ENCODE measurements at places on chromosomes 13 and 19. TPM values are rescaled to one million over a fixed set of nuclear protein-coding genes. Genes with fewer than 3 reads are reported as not detected.

DNA sequence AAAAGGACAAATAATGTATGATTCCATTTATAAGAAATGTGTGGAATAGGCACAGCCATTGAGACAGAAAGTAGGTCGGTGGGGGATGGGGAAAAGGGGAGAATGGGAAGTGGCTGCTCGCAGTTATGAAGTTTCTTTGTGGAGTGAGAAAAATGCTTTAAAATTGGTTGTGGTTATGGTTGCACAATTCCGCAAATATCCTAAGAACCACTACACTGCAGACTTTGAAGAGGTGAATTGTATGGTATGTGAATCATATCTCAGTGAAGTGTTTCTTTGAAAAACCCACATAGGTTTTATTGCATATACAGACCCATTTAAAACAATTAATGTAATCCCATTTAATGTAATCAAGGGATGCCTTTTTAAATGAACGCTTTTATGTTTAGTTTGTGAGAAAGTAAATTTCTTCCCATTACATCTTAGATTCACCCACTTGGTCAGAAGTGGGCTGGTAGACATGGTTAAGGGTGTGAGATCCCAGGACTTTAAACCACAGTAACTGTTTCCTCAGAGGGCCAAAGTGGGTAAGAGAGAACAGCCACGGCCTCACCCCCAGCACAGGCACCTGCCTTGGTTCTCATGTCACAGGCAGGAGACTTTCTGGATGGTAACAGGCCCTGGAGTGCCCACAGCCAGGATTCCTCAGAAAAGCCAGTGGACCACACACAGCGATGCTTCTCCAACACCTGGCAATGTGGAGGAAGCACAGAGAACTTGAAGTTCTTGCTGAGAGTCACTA, 119.3 kb upstream of the GJB6 start:
- peak; percentile 44 for DNase-seq

The MAST3 gene
- total RNA-seq: 2.3 TPM

DNA sequence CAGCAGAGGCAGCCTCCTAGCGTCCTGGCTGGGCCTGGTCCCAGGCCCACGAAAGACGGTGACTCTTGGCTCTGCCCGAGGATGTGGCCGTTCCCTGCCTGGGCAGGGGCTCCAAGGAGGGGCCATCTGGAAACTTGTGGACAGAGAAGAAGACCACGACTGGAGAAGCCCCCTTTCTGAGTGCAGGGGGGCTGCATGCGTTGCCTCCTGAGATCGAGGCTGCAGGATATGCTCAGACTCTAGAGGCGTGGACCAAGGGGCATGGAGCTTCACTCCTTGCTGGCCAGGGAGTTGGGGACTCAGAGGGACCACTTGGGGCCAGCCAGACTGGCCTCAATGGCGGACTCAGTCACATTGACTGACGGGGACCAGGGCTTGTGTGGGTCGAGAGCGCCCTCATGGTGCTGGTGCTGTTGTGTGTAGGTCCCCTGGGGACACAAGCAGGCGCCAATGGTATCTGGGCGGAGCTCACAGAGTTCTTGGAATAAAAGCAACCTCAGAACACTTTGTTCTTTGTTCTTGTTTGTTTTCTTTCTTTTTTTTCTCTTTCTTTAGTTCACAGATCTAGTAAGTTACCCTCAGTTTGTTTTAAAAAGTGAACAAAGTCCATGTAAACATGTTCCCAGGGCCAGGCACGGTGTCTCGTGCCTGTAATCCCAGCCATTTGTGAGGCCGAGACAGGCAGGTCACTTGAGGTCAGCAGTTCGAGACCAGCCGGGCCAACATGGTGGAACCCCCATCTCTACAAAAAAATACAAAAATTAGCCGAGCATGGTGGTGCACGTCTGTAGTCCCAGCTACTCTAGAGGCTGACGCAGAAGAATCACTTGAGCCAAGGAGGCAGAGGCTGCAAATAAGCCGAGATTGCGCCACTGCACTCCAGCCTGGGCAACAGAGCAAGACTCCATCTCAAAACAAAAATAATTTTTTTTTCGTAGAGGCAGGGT, 10.2 kb downstream of the ANGPTL4 start:
- DNase-seq: no peak

GRCh38 chr19:17448131-17448967, at the start of gene TMEM221:
Gene TMEM221 (minus strand): TSS chr19:17448668. CDS start chr19:17448462, 206 bp downstream.
- DNase-seq: no peak

Data from SJSA1 (cell line).